ENCODE measurements at places on chromosomes 7 and 10.
A peak's percentile ranks its signal among the peaks of the same experiment; 100 is the strongest.

DNA sequence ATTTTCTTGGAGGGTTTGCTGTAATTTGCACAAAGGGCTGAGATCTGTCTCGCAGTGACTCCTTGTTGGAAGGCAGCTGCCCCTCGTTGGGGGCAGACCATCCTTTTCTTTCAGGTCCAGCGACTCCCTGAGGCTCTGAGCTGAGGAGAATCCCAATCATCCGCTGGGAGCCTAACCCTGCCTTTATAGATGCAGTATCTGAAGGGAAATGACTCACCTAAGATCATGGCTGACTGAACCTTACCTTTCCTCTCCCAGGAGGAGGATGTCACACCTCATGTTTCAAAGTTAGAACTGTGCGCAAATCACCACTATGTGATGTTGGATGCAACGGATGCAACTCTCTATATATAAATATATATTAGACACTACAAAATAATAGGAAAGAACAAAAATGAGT, 36.4 kb upstream of the MXI1 start:
- DNase-seq, result peak; percentile 40

- DNase-seq, result no peak
Observed at GRCh38 chr10:89690027-89690426, 11.4 kb upstream of the KIF20B start.

GRCh38 chr10:117260084-117260483, 19.2 kb downstream of the SLC18A2 start:
- no peak for DNase-seq

- no peak for DNase-seq
Observed at GRCh38 chr10:103931603-103932002, 13.6 kb upstream of the STN1 start.

DNA sequence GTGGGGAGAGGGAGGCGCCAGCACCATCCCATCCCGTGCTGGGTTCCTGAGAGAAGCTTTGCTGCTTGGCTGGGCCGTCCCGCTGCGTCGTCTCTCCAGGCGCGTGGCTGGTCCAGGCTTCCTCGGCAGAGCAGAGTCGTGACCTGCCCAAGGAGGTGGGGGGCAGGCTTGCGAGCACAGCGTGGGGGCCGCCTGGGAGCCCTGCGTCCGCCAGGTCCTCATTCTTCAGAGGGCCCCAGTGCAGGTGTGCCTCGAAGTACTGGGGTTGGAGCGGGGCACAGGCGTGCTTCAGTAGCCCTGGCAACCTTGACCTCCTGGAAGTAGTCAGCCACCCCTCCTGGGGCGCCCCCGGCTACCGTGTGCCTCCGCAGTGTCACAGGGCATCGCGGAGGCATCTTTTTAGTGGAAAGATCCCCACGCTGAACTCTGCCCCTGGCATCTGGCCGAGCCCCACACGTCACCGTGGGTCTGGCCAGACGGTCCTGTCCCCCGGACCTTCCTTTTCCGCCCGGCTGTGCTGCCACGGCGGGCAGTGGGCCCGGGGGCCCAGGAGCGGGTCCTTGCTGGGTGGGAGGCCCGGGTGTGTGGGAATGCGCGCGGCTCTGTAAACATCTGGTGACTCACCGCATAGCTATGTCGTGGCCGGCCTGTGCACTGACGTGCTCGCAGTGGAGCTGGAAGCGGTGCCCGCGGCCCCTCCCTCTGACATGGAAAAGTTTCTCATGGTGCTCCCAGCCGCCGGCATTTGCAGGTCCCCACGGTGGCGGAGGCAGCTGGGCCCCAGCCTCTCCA, 6.4 kb downstream of the MAFK start:
- peak; percentile 100 for DNase-seq

DNA sequence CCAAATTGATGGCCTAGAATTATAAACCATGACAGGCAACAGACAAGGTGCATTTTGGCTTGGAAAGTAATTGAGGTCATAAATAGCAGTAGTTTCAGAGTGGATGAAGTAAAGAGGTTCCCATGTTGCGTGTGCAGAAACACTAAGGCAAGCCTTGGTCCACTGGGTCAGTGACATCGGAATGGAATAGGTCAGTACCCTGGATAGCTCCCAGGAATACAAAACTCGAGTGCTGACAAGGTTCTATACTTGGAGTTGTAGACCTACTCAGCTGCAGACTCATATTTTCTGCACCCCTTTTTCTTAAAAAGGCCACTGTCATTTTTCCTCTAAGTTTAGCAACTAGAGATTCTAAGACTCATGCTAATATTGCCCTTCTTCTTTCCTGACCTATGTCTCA, 132.8 kb downstream of the DYNC1I1 start:
- DNase-seq, result peak; percentile 23

- no peak for DNase-seq
Observed at GRCh38 chr7:70660154-70660818, 471.7 kb upstream of the GALNT17 start.

GRCh38 chr10:101011517-101012423, 12.2 kb downstream of the LZTS2 start:
- peak; percentile 60 for DNase-seq

GRCh38 chr10:77027141-77027540, 610.5 kb downstream of the KCNMA1 start:
- DNase-seq, result no peak
